ENCODE measurements at places on chromosomes 7 and 10.

DNA sequence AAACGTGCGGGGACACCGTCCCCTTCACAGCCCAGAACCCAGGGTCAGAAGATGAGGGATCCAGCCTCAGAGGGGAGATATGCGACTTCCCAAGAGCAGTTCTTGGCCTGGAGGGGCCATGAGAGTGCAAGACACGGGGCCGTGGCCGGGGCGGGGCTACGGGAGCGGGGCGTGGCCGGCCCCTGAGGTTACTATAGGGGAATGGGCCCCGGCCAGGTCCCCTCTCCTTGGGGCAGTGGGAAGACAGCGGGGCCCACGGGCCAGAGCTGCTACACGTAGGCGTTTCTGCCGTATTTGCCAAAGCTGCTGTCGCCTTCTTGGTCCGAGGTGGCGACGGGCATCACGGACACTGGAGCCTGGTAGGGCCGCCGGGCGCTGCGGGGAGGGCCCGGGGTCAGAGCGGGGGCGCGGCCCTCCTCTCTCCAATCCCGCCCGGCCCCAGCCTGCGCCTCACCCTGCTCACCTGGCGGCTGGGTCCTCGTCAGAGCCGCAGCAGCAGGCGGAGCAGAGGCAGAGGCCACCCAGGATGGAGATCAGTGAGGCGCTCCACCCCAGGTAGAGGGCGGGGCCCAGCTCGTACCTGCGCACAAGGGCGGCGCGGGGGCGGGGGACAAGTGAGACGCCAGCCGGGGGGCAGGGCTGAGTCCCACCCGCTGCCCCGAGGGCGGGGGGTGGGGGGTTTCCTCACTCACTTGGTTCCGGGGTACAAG, 5.3 kb downstream of the CLDN15 start:
- no peak for DNase-seq

- DNase-seq = no peak
Observed at GRCh38 chr10:21183025-21183424, 285.9 kb upstream of the NEBL start.

DNA sequence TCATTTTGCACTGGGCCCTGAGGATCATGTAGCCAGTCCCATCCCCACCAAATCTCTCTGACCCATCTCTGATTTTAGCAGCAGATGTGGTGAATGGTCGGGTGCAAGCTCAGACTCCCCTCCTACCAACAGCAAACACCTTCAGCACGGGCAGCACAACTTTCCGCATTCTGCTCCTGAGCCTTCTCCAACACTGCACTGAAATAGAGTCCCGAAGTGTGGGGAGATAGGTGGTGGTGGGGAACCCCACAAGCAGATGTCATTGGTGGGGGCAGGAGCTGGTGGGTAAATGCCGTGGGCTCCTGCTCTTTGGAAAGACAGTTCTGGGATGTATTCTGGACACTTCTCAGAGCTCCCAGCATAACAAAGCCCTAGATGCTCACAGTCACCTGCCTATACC, 9.6 kb upstream of the CTBP2 start:
- DNase-seq = no peak

DNA sequence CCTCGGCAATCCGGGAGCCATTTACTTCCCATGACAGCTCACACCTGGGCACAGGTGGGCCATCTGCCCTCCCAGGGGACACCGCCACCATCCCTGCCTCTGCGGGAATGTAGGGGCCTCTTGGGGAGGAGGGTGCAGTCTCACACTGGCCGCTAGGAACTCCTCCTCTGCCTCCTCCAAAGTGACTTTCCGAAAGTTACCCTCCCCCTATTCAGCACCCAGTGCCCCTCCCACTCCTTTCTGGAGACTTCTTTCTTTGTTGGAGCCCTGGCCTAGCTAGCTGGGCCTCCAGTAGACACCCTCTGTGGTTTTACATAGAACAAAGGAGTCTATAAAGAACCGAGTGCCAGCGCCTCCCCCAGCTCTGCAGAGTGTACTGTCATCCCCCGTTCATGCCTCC, 45.8 kb upstream of the MNX1 start:
- DNase-seq = no peak

- DNase-seq = no peak
Observed at GRCh38 chr7:38163671-38164070, 14.4 kb upstream of the STARD3NL start.

DNA sequence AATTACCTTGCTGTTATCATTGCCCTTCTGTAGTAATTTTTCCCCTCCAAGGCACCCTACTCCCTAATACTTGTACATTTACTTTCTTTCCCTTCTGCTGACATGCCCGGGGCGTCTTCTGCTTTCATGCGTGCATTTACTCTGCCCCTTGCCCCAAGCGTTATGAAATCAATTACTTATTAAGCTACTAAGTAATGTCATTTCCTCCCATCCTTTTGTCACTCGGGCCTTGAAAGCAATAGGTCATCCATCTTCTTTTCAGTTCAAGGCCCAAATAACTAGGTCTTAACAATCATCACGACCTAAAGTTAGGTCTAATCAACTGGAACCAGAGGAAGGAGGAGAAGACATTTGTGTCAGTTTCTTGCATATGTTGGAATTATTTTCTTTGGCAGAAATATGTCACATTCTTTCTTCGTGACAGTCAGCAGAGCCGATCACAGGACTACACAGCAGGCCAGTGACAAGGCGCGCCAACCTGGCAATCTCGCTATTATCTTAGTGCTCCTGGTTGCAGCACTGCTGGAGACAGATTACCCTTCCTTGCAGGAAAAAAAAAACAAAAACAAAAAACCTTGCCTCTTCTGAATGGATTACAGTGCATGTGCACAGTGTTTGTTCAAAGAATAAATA, 179.2 kb downstream of the RELN start:
- DNase-seq = no peak

DNA sequence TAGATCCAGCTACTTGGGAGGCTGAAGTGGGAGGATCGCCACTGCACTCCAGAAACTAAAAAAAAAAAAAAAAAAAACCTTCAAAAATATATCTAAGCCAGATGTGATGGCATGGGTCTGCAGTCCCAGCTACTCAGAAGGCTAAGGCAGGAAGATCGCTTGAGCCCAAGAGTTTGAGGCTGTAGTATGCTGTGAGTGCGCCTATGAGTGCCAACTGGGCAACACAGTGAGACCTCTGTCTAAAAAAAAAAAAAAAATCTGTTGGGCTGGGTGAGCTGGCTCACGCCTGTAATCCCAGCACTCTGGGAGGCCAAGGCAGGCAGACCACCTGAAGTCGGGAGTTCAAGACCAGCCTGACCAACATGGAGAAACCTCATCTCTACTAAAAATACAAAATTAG, 2.8 kb upstream of the CHCHD1 start:
- DNase-seq = no peak

- no peak for DNase-seq
Observed at GRCh38 chr7:118129041-118129795, 54.7 kb upstream of the LSM8 start.

DNA sequence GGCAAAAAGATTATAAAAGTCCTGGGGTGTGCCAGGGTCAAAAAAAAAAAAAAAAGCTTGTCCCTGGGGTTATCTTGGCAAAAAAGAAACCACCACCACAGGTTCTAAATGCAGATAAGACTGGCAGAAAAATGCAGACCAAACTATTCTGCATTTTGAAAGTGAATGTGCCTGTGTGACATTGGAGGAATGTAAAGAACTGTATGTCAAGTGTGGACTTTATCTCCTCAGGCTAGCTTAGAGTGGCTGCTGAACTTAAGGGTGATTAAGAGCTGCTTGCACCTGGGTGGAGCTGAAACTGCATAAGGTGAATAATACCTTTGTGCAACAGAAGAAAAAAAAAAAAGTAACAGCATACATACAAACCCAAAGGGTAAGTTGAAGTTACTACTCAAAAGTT, 1.3 kb upstream of the NAPEPLD start:
- no peak for DNase-seq

GRCh38 chr10:99266383-99266782, 30.7 kb upstream of the HPSE2 start:
- no peak for DNase-seq

- DNase-seq = no peak
Observed at GRCh38 chr10:4501306-4501705, 324.7 kb upstream of the AKR1E2 start.

DNA sequence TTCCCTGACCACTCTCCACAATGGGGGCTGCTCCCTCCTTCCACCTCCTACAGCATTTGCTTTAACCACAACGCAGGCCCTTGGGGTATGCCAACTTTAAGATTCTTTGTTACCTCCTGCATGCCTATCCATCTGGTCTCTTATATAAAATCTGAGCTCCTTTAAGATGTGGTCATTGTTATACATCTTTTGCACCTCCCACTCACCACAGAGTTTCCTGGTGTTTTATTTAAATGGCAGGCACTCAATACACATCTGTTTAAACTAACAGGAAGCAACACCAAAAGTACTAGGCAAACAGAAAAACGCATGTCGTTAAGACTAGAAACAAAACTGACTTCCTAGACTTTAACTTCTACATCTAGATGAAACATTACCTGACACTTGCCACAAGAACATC, 36.3 kb downstream of the SLC25A13 start:
- no peak for DNase-seq

GRCh38 chr7:129169171-129169671, 19.2 kb upstream of the SMO start:
- no peak for DNase-seq

DNA sequence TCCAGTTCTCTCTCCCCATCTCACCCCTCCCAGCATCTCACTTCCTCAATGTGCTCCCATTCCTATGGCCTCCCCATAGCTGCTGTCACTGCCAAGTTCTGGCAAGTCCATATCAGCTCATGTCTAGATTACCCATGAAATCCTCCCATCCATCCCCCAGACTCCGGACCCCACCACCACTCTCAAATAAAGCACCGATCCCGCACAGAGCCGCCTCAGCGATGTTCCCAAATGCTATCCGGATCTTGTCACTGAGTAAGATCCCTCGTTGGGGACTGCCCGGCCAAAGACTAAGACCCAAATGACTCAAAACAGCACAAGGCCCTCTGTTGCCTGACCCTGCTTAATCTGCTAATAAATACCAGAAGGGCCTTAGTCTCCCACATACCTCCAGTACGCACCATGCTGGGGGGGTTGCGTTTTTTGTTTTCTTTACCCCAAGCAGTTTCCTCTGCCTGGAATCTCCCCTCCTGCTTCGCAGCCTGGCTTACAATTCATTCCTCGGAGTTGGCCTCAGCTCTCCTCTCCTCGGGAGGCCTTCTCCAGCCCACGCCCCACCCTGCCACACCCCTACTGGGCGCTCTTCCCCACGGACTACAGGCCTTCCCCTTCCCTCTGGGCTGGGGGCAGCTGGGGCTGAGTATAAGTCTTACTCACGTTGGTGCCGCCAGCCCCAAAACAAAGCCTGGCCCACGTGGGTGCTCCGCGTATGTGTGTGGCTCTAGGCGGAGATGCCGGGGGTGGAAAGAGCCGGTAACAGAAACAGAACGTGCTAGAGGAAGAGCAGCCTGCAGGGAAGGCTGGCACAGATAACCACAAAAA, 1.8 kb upstream of the DUSP5 start:
- DNase-seq = peak; percentile 33

DNA sequence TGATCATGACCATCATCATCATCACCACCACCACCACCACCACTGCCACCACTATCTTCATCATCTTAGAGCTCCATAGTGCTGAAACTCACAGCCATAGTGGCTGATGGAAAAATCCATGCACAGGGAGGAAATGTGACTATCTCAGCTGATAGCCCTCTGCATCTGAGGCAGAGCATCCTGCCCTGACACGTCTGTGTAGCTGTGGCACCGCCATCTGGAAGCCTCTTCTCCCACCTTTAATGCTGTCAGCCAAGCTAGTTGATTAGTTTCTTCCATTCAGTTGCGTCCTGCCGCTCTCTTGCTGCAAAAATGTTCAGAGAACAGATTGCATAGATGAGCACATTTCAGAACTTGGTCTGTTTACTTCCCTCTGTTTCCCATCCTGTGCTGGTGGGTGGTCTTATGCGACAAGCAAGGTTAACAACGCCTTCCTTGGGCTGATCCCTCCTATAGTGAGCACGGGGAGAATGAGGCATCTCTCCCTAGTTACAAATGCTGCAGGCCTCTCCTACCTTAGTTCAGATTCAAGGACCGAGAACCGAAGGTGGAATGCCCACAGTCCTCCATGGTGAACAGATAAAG, 478.6 kb downstream of the PLXNA4 start:
- DNase-seq = no peak

DNA sequence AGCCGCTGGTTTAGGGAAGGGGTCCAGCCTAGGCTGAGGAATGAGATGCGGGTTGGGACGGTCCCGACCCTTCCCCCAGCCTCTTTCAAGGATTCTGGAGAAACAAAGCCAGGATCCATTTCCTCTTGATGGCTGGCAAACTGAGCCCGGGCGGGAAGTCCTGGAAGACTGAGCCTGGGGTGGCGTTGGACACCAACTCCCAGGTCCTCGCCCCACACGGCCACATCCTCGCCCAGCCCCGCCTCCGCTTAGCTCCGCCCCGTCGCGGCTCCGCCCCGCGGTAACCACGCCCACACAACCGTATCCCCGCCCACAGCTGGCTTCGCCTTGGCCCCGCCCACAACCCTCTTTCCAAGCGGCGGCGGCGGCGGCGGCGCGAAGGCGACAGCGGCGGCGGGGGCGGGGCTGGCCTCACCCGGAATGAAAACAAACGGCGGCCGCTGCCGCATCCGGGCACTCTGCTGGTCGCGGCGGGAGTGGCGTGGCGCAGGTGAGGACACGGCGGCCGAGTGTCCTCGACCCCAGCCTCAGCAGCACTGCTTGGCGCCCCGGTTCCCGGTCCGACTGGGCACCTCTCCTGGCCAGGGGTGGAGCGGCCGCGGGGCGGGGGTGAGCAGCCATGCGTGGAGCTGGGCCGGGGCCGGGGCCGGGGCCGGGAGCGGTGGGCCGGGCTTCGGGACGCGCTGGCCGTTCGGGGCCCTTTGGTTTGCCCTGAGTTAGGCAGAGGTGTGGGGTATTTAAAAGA, at the start of gene NUB1:
NUB1 (plus strand) TSS at position 456 of the 745 bp plus-strand sequence. CDS start 3,538 bp downstream, outside the sequence.
- DNase-seq = peak; percentile 92
